ENCODE measurements at places on chromosomes 7 and 10.

GRCh38 chr7:135958173-135958572 lies 19.0 kb downstream of the MTPN start:
- no peak for DNase-seq

- DNase-seq, result no peak
Measured at GRCh38 chr7:47901542-47901941, 46.7 kb downstream of the PKD1L1 start.

DNA sequence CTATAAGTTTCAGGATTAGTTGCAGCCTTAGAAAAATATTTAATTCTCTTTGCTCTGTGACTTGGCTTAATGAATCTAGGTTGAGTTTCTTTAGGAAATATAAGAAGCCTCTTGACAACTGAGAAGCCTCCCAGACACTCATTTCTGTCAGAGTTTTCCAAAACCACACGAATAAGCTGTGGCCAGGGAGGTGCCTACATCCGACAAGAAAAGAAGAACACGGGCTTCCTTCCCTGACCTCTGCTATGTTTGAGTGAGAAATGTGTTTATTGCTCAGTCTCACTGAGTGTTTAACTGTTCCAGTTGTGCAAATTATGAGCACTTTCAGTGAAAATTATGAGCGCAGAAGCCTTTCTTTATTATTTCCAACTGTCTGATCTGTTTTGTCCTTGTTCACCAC lies 105.0 kb downstream of the TRIL start:
- no peak for DNase-seq

DNA sequence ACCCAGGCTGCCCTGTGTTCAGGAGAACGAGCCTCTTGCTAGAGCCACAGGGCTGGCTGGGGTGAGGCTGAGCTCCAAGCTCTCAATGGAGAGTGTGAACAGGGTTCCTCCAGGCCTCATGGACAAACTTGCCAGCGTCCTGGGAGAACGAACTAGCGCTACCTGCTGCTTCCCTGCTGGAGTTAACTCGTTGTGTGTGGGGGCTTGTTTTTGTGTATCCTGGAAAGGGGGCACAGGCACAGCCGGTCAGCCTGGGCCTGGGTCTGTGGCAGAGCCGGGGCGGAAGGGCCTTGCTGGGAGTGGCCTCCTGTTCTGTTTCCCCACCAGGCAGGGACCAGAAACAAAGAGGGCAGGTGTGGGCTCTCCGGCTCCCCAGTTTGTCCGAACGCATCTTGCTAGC lies 259.2 kb downstream of the DNAJB6 start:
- no peak for DNase-seq

All from stimulated activated CD4-positive, alpha-beta T cell treated with anti-CD3 and anti-CD28 coated beads, Interleukin-15, amount 100 ng/mL, for 1 hour (primary cell).